Activated T-cell treated with anti-CD3 and anti-CD28 coated beads, Interleukin-2, amount 50 U/mL, for 4 hours (primary cell): ENCODE measurements at places on chromosomes 7 and 10.
A peak's percentile ranks its signal among the peaks of the same experiment; 100 is the strongest.

GRCh38 chr7:77450054-77450453, 33.9 kb upstream of the GSAP start:
- no peak for DNase-seq

DNA sequence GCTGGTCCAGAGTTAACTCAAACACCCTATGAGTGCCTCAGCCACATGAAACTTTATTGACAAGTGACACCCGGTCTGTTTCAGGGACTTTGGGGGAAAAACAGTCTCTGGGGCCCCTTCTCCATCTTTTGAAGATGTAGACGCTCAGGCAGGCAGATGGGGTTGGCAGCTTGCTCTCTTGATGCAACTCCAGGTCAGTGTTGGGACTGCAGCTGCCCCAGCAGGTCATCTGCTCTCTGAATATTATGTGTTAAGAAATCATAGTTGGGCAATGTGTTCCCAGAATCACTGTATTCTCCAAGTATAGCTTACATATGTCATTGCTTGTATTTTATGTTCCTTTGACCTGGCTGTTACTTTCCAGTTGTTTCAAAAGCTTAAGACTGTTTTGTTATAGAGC, 544.9 kb upstream of the MGMT start:
- DNase-seq = no peak

- peak; percentile 8 for DNase-seq
Measured at GRCh38 chr10:91632671-91633550, at the start of gene PPP1R3C. TSS of gene PPP1R3C (minus strand) at chr10:91633071. CDS start at chr10:91632969, 102 bp downstream.

DNA sequence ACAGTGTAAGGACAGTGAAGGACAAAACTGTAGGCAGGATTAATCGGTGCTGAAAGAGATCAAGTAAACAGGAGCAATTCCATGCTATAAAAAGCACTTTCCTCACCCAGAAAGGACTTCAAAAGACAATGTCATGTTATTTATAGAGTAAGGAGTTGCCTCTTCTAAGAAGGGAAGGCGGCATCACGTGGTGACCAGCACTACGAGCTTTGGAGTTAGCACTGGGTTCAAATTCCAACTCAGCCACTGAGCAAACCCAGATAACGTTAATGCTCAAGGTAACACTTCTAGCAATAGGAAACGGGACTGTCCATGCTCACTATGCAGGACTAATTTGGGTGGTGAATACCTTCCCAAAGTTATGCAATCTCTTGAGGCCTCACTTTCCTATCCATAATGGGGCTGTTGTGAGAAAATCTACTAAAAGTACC, 715 bp upstream of the PANK1 start:
- no peak for DNase-seq

- DNase-seq = no peak
Measured at GRCh38 chr7:29156907-29157452, 10.6 kb upstream of the CPVL start.

- DNase-seq = no peak
Measured at GRCh38 chr7:68321776-68322496, 1276.3 kb upstream of the AUTS2 start.

- DNase-seq = no peak
Measured at GRCh38 chr10:71742301-71743088, 22.9 kb upstream of the C10orf105 start.

GRCh38 chr10:127720903-127721302, 16.1 kb upstream of the FOXI2 start:
- DNase-seq = no peak

DNA sequence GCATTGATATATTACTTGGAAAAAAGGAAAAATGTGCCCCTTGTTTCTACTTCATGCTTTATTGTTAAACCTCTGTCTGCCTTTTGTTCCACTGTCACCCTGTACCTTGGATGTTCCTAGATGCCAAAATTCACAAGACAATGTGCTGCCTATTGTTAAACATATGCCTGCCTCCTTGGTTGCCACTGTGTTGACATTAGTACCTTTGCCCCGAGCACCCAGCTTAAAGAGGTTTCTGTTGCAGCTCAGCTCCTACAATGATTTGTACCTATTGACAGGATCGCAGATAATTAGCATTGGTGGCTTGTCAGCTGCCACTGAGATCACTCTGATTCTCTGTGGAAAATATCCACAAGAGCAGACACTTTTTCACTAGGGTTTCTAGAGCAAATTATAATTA, 188.0 kb downstream of the KCND2 start:
- no peak for DNase-seq

- DNase-seq = no peak
Measured at GRCh38 chr10:100008708-100009282, 952 bp downstream of the DNMBP start.

DNA sequence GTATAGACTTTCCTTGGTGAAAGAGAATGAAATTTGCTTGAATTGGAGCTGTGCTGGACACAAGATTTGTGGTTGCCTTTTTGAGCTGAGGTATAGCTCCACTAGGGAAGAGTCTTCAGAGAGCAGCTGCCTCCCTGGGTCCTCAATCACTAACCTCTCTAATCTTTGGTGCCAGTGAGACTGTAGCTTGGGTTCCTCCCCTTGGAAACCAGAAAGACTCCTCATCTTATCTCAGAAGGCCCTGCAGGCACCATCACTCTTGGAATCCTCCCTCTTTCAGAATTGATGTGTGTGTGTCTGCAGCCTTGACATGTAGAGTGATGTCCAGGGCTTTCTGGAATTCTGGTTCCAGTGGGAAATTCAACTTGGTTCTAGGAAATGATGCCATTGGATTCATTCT, 426.5 kb downstream of the RPS24 start:
- DNase-seq = no peak

GRCh38 chr10:11756766-11757315, 14.7 kb downstream of the ECHDC3 start:
- DNase-seq = no peak

GRCh38 chr10:11713963-11714362, 28.2 kb upstream of the ECHDC3 start:
- no peak for DNase-seq

- DNase-seq = no peak
Measured at GRCh38 chr10:59627366-59628018, 82.2 kb downstream of the SLC16A9 start.

DNA sequence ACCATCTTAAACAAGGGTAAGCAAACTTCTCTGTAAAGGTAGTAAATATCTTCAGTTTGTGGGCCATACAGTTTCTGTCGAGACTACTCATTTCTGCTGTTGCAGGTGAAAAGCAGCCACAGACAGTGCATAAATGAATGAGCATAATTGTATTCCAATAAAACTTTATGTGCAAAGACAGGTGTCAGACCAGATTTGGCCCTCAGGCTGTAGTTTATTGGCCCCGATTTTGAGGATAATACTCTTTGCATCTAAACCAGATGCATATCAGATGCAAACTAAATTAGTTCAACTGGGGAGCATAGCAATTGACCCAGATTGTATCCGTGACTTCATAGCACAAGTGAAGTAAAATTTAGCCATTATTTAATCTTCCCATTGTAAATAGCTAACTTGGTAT, 70.0 kb downstream of the SNX10 start:
- DNase-seq = no peak

DNA sequence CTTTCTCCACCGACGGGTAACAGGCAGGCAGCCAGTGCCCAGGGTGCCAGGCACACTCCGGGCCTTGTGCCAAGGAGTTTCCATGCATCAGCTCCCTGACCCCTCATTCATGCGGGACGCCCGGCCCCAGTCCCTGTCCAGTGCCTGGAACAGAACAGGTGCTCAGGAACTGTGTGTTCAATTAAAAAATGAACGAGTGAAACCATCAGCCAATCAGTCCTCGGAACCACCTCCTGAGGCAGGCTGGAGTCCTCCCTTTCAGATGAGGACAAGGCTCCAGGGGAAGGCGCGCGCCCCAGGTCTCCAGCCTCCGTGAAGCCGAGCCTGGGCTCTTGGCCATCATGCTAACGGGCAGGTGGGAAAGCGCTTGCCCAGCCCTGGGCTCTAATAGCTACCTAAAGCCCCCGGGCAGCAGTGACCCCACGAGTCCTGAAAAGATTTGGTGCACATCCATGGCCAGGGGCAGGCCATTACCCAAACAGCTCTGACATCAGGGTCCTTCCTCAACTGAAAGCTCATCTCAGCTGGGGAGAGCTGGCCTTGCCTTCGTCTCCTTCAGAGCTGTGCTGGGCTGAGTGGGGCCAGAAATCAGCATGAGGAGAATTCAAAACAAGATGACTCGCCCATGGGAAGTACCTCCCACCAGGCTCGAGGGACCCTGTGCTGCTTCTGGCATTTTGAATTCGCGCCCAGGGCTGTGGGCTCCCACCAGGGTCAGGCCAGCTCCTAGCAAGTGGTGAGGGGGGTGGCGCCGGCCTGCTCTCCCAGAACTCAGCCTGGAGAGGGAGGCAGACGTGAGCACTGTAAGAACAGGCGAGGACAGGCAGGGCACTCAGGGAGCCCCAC, 200.5 kb downstream of the MAD1L1 start:
- DNase-seq = no peak

GRCh38 chr10:24721229-24722106, 2.2 kb downstream of the ARHGAP21 start:
- DNase-seq = no peak

DNA sequence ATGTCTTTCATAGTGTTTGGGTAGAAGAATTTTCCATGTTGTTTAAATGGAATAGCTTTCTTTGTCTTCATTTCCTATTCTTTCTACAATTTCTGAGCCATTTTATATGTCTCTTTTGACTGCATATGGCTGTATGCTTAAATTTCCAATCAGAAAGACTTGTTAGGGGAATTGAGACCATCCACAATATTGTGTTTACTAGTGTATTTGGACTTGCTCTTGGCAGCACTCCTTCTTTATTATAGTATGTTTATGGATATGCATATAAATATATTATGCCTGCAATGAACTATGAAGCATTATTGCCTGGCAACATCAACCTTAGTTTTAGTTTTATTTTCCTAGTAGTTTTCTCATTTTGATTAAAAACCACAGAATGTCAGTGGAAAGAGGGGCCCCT, 92.7 kb downstream of the NRG3 start:
- DNase-seq = no peak

- DNase-seq = no peak
Measured at GRCh38 chr10:97390091-97390490, 11.0 kb downstream of the RRP12 start.

DNA sequence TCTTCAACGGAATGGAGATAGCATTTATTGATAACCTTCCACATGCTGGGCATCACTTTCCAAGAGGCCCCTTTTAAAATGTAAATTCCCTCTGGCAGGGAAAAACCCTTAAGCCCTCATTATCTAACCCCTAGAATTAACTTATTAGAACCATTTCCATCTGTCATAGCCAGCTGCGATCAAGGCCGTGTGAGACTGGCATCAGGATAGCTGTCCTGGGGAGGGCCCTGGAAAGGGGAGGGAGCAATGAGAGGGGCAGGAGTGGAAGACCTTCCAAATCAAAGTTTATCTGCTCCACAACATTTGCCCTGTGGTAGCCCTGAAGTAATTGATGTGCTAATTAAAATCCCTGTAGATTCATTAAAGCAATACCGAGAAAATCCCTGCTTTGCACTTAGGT, 45.0 kb upstream of the JAZF1 start:
- no peak for DNase-seq

DNA sequence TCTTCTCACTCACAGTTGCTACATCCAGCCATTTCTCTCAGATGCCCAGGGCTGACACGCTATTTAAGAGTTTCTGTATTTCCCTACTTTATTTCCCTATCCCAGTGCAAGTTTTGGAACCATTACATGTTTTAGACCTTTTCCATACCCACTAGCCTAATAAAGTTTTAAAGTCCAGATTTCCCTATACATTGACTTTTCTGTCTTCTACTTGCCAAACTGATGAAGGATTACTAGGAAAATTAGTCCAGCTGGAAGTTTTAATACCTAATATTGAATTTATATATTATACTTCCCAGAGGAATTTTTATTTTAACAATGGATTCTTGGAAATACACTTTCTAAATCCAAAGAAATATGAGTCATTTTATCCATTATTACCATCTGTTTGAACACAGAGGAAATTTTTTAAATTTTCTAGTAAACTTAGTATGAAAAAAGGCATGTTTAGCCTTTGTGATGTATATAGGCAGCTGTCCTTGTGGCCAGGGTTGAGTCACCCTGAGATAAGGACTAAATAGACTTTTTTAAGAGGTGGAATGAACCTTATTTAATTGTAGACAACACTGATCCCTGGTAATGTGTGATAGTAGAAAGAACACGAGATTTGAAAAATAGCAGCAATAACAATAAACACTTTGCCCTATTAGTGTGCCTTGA, 205.0 kb downstream of the TFEC start:
- DNase-seq = no peak

DNA sequence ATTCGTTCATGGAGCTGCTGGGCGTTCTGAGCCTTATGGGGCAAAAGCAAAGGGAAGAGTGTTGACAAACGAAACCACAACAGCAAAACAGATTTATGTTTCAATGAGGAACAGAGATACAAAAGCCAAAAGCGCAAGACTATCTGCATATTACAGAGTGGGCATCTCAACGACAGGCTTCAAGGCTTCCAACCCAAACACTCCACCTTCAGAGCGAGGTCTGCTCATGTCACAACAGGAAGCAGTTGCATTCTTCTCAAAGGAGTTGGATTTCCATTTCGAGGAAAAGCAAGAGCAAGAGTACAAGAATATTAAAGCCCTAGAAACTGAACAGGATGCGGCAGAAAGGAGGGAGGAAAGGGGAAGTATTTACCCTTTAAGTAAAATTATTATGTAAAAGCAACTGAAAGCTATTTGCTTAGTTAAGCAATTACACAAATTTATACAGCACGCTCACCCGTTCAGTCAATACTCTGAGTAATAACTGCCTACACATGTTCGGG, 189.3 kb downstream of the ELMO1 start:
- DNase-seq = no peak

GRCh38 chr7:129469930-129470329, 32.4 kb upstream of the SMKR1 start:
- no peak for DNase-seq

DNA sequence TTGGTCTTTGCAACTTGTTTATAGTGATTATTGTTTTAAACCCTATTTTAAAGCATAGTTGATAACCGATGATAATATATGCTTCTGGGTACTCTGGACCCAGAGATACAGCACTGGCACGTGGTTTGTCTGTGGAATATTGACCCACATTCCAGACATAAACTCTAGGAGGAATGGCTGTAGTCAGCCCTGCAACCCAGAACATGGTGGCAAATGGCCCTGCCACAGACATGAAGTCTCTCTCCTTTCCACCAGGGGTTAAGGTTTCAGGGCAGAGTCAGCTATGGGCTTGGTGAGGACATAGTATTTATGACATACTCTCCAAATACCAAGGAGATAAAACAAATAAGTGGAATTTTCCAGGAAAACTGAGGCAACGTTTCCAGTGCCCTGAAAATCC, 83.6 kb downstream of the NAMPT start:
- DNase-seq = no peak

DNA sequence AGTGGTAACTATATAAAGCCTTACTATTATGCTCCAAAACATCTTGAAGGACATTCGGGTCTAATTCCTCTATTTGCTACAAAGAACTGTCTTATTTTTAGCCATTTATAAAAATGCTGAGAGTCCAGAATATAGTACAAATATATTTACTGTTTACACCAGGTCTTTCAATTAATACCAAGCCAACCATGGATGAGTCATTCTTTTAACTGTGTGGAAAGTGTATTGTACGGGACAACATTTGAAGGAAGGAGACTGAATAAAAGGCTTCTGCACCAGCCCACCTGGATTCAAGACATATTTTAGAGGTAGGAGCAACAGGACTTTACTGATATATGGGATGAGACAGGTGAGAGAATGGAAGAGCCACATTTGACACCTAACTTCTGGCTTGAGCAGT, 35.4 kb downstream of the MASTL start:
- no peak for DNase-seq

- no peak for DNase-seq
Measured at GRCh38 chr7:2660359-2661095, 27.5 kb upstream of the AMZ1 start.
